Naive thymus-derived CD8-positive, alpha-beta T cell (primary cell): ENCODE measurements at places on chromosomes 16 and 17.
A peak's percentile ranks its signal among the peaks of the same experiment; 100 is the strongest.

DNA sequence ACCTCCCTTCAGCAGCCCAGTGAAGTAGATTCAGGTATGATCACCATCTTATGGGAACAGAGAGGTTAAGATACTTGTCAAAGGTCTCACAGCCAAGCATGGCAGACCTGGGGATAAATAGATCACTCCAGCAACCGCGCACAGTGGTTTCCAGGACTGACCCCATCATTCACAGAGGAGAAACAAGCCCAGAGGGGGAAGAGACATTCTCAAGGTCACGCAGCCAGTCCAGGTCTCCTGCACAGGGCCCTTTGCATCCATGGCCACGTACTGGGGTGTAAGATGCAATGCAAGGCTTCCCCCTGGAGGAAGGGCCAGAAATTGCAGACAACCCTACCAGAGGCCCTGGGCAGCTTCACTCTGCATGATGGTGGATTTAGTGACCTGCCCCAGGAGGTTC lies 19.9 kb downstream of the TLE7 start:
- no peak for DNase-seq

DNA sequence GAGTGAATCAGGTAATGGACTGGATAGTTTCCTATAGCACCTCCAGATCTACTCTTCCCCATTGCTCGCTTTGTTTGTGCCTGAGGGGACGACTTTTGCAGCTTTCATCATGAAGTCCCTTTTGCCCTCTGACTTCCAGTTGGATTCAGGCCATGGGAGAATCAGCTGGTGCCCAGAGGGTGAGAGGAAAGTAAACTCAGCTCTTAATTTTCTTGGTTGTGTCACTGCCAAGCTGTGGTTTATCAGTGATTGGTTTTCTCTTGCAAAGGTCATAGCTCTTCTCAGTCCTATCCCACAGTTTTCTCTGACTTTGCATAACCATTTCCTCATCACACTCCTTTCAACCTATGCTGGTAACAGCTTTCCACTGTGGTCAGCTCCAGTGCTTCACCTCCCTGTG lies 200.1 kb downstream of the KCNJ2 start:
- no peak for DNase-seq

GRCh38 chr17:76796081-76796480 lies 58.2 kb downstream of the MFSD11 start:
- DNase-seq: no peak

DNA sequence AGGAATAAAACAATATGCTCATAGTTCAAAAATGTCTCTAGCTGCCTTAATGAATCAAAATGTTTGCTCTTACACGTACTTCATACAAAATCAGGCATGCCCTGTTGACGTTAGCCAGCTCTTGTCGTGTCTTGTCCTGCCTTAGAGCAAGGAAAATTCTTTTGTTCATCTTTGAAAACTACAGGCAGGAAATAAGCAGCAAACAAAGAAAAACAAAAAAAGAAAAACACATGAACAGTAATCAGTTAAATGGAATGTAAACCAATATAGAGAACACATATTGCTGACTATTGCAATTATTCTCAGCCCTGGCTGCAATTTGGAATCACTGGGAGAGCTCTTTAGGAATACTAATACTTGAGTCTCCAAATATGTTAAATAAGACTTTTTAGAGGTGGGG lies 1.7 kb downstream of the CAPNS2 start:
- no peak for DNase-seq

DNA sequence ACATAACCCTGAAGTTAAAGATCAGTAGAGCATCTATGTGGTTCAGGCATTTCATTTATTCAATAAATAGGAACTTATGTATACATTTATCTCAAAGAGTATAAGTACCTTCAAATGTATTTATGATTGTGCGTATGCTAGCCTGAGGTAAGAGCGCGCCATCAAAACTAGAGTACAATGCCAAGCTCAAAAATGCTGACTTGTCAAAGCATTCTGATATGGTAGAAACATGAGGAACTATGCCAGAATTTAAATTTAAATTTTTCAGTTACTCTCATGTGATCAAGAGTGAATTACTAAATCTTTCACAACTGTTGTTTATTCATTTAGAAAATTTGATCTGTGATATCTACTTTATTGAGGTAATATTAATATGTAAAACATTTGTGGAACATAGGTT lies 225.5 kb upstream of the CDH8 start:
- no peak for DNase-seq

GRCh38 chr16:89422905-89423630 lies 67.3 kb downstream of the ANKRD11 start:
- no peak for DNase-seq

DNA sequence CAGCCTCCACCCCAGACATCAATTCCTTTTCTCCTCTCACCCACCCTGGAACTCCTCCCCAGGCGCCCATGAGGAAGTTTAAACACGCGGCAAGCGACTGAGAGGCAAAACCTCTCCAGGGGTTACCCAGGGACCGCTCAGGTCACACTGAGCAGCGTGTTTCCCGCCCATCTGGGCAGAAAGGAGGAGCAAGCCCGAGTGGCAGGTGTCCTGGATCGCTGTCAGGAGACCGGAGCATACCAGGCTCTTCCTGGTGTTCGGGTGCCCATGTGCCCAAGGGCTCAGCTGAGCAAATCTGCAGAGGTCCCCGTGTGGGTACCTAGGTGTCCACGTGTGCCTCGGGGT lies 491 bp downstream of the SLC25A19 start:
- DNase-seq: no peak

DNA sequence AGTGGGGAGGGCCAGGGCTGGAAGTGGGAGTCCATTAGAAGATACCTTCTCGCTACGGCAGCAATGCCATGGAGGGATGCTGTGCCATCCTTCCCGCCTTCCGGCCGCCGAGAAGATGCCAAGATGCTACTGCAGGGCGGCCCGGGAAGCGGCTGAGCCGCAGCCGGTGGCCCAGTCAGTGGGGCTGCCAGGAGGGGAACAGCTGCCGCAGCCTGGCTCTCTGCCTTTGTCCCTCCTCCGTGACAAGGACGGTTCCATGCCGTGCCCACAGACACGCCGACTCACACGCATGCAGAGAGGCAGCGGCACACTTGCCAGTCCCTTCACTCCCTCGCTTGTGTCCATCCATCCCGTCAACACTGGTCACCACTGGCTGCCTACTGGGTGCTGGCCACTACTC lies 20.2 kb upstream of the NCBP3 start:
- DNase-seq: no peak

GRCh38 chr16:19406891-19407491 lies 10.7 kb upstream of the TMC5 start:
- no peak for DNase-seq

- no peak for DNase-seq
These were observed 16.5 kb upstream of the CLEC18C start for GRCh38 chr16:70157105-70157476.

GRCh38 chr16:11950388-11950787 lies 8.5 kb upstream of the NPIPB2 start:
- DNase-seq: no peak

GRCh38 chr17:68576811-68577496 lies 24.2 kb downstream of the FAM20A start:
- DNase-seq: no peak

DNA sequence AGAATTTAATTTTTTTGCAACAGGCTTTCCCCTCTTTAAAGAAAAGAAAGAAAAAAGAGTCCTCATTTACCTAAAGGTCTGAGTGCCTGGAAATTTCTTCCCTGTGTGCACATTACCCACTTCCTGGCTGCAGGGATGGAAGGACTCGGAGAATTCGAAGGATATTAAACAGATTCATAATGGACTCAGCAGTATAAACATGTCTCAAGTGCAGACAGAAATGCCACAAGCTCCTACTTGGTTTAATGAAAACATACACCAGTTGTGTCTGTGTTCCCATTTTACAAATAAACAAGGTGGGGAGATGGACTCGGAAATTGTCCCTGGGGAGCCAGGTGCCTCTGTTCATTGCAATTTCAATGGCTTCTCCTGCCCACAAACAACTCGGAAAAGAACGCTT lies 47.2 kb downstream of the MEOX1 start:
- no peak for DNase-seq

GRCh38 chr17:1834380-1835149 lies 4.8 kb downstream of the RPA1 start:
- DNase-seq: no peak

- DNase-seq: no peak
These were observed 48.1 kb upstream of the KSR1 start for GRCh38 chr17:27407916-27408864.

- DNase-seq: no peak
These were observed 1.2 kb downstream of the SIAH1 start for GRCh38 chr16:48383877-48384519.

DNA sequence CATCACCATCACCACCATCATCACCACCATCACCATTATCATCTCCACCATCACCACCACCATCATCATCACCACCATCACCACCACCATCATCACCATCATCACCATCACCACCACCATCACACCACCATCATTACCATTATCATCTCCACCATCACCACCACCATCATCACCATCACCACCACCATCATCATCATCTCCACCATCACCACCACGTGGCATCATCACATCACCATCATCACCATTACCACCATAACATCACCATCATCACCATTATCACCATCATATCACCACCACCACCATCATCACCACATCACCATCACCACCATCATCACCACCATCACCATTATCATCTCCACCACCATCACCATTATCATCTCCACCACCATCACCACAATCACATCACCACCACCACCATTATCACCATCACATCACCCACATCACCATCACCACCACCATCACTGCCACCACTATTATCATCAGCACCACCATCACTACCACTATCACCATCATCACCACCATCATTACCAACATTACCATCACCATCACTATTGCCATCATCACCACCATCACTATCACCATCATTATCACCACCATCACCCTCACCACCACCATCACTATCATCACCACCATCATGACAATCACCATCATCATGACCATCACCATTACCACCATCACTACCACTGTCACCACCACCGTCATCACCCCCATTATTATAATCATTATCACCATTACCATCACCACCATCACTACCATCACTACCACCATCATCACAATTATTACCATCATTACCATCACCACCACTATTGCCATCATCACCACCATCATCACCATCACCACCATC lies 99.1 kb downstream of the DNAH17 start:
- no peak for DNase-seq

- no peak for DNase-seq
These were observed 25.0 kb upstream of the ZNF750 start for GRCh38 chr17:82864713-82865248.

DNA sequence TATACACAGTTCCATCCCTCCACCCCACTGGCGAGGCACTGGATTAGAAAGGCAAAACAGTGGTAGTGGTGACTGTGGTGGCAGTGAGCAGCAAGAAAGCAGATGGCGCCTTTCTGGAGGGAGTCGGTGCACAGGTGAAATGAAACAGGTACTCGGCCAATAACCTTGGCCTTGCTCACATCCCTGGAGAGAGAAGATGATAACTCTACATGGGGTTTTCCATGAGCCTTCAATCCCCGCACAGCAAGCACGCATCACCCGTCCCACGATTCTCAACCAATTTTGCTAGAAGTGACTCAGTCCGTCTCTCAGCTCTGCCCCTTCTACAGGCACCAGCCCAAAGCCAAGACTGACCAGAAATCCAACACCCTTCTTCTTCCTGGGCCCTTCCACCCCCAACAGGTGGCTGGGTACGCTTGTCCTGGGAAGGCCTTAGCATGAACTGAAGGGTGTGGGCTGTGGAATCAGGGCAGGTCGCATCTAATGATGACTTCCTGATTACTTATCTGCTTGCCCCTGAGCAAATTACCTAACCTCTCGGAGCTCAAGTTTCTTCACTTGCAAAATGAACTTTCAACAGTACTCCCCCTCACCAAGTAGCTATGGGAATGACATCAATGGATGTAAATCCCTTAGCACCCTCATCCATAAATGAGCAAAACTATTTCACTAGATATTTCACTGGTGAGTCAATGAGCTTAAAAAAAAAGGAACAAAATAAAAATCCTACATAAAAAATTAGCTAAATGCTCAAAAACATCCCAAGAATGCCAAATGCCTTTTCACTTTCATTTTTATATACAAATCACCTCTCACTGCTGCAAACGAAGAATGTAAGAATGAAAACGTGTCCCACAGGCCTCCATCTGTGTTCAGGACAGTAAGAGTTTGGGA lies 18.0 kb downstream of the XPO6 start:
- DNase-seq: peak; percentile 28

- no peak for DNase-seq
These were observed 48.0 kb downstream of the PIPOX start for GRCh38 chr17:29090750-29091605.

GRCh38 chr17:64024781-64025731 lies 4.6 kb upstream of the ICAM2 start:
- no peak for DNase-seq

- DNase-seq: no peak
These were observed 57.2 kb downstream of the KANSL1 start for GRCh38 chr17:46135879-46136563.

DNA sequence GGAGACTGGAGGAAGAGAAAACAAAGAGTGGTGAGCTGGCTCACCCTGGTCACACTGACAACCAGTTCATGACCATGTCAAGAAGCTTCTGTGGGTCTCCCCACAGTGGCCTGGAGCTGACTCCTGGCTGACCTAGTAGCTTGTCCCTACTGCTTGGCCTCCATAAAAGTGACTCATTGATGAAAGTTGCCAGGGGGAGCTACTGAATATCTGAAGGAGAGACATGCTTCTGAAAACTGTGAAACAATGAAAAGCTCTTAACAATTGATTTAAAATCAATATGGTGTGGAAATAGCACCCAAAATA lies 22.0 kb downstream of the SMPD3 start:
- DNase-seq: no peak

DNA sequence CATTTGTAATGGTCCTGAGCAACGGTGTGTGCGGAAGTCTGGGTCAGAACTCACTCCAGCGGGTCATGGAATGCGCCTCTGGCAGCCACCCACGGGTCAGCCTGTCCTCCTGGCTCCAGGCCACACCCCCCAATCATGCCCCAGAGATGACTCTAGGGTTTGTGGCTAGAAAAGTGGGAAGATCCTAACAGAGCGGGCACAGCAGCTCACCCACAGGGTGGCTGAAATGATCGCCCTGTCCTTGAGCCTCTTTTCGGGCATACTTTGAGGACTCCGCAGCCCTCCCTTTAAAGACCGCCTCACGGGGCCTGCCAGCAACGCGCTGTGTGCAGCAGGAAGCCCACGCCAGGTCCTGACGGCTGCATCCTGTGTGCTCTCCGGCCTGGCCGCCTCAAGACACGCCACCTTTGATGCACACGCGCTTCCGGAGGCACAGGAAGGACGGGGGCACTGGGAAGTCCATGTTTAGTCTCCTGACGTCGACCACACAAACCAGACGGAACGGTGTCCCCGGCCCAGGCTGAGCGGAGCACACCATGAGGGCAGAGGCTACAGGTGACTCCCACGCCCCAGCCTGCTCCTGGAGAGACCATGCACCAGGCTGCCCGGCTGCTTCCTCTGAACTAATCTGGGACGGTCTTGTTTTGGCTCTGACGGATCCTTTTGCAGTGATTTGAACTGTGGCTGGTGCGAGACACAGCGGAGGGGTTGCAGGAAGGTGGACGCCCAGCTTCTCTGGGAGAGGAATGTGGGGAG lies 92.9 kb downstream of the TBC1D16 start:
- no peak for DNase-seq

GRCh38 chr17:18916816-18917500 lies 35.0 kb upstream of the SLC5A10 start:
- DNase-seq: no peak

GRCh38 chr16:11396241-11397048 lies 51.2 kb downstream of the RMI2 start:
- DNase-seq: peak; percentile 72
